ENCODE measurements at places on chromosomes 11 and 22. TPM values are rescaled to one million over a fixed set of nuclear protein-coding genes. Genes with fewer than 3 reads are reported as not detected.

GRCh38 chr22:35961480-35962295, 66.9 kb downstream of the RBFOX2 start:
- H3K4me1 ChIP-seq = no peaks in the 10 kb centered on the region
- DNase-seq = no peak
- H3K27ac ChIP-seq = no peak overlapping the region
- H3K36me3 ChIP-seq = no peaks in the 10 kb centered on the region
- no peaks in the 10 kb centered on the region for H3K27me3 ChIP-seq
- H3K4me3 ChIP-seq = no peak overlapping the region

GRCh38 chr11:14542324-14542723, 22.1 kb upstream of the PSMA1 start:
- no peaks in the 10 kb centered on the region for H3K4me1 ChIP-seq
- DNase-seq = no peak
- H3K27me3 ChIP-seq = no peaks in the 10 kb centered on the region
- H3K27ac ChIP-seq = no peak overlapping the region

DNA sequence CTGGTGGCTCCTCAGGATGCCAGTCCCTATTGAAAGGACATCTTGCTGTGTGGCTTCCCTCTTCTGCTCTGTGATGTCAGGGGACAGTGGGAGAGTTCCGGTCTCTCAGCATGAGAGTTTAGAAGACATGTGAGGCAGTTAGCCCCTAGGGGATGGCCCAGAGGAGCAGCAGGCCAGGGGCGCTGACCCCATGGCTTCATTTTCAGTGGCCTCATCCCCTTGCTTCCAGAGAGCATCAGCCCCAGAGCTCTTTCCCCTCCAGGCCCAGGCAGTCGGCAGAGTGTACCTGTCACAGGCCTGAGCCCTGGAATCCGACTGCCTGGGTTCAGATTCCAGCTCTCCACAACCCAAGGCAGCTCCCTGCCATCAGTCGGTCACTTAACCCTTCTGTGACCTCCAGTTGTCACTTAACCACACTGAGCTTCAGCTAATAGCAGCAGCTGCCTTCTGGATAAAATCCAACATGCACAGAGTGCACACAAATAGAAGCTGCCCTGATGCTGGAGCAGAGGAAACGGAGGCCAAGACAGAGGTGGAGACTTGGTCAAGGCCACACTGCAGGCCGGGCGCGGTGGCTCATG, 14.1 kb upstream of the LRRC10B start:
- DNase-seq = no peak
- no peaks in the 10 kb centered on the region for H3K36me3 ChIP-seq
- H3K27ac ChIP-seq = no peak overlapping the region
- no peaks in the 10 kb centered on the region for H3K4me1 ChIP-seq

DNA sequence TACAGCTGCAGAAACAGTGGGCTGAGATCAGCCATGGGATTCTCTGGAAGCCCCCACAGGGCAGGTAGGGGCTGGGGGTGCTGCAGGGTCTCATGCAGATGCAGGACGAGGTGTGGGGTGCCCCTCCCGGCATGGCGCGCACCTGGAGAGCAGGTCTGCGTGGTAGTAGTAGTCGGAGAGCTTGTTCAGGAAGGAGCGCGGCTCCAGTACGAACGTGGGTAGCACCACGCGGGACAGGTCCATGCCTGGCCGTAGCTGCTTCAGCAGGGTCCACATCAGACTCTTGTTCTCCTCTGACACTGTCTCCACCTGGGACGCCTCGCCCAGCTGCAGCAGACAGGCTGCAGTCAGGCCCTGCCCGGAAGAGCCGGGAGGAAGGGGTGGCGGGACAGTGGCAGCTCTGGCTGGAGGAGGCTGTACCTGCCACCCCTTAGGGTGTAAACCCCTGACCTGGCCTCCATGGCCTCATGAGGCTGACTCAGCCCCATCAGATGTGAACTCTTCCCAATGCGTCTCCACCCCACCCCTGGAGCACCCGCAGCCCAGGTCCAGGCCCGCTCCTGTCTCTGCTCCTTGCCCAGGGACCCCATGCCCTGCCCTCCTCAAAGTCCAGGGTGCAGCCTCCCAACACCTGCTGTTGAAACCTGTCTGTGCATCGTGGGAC, 47.0 kb upstream of the CARS1 start:
- DNase-seq = no peak
- H3K36me3 ChIP-seq = no peaks in the 10 kb centered on the region
- H3K27ac ChIP-seq = no peak overlapping the region
- no peak overlapping the region for H3K4me3 ChIP-seq
- peaks cover 3% of the 10 kb centered on the region for H3K4me1 ChIP-seq
- H3K27me3 ChIP-seq = no peaks in the 10 kb centered on the region

DNA sequence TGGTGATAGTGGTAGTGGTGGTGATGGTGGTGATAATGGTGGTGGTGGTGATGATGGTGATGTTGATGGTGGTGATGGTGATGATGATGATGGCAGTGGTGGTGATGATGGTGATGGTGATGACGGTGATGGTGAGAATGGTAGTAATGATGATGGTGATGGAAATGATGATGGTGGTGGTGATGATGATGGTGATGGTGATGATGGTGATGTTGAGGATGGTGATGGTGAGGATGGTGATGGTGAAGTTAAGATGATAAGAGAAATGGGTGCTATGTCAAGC, 11.8 kb downstream of the MRGPRG start:
- H3K27me3 ChIP-seq = no peaks in the 10 kb centered on the region
- no peaks in the 10 kb centered on the region for H3K4me1 ChIP-seq
- H3K27ac ChIP-seq = no peak overlapping the region
- H3K4me3 ChIP-seq = no peak overlapping the region

DNA sequence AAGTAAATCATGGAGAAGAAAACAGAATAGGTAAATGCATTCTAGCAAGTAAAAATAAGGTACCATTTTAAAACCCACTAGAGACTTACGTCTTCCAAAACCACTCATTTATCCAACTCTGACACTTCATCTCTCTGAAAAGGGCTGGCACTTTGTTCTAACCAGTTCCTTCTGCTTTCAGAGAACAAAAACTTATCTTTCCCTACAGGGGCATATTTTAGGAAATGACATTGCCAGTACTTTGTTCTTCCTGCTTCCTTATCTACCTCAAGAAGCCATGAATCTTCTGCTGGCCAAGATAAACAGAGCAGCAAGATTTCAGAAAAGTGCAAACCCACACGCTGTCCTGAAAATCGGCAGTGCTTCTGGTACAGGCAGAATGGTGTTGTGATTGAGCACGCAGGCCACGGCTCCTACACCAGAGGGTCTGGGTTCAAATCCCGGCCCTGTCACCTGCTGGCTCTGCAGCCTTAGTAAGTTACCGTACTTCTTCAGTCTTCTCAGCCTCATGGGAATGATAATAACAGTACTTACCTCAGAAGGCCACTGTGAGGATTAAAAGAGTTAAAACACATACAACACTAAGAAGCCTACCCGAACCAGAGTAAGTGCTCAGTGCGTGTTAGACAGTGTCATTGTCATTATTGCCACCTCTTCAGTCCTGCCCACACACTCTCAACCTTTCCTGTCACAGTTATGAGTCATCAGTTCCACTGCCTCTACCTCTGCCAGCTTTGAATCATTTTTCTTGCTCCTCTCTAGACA, 11.0 kb downstream of the MPZL3 start:
- H3K27ac ChIP-seq = peak overlapping the region; percentile 64
- H3K27me3 ChIP-seq = no peaks in the 10 kb centered on the region
- peaks cover 7% of the 10 kb centered on the region for H3K36me3 ChIP-seq
- peaks cover 50% of the 10 kb centered on the region for H3K4me1 ChIP-seq

CASTOR1 gene
- 4.0 TPM for total RNA-seq

PARVB gene
- 84.3 TPM for total RNA-seq

APOL5 gene
- total RNA-seq = not detected

Data from CD8-positive, alpha-beta memory T cell (primary cell).